Activated CD8-positive, alpha-beta memory T cell treated with anti-CD3 and anti-CD28 coated beads for 48 hours (primary cell): ENCODE measurements at places on chromosomes 7 and 10.
A peak's percentile ranks its signal among the peaks of the same experiment; 100 is the strongest.

DNA sequence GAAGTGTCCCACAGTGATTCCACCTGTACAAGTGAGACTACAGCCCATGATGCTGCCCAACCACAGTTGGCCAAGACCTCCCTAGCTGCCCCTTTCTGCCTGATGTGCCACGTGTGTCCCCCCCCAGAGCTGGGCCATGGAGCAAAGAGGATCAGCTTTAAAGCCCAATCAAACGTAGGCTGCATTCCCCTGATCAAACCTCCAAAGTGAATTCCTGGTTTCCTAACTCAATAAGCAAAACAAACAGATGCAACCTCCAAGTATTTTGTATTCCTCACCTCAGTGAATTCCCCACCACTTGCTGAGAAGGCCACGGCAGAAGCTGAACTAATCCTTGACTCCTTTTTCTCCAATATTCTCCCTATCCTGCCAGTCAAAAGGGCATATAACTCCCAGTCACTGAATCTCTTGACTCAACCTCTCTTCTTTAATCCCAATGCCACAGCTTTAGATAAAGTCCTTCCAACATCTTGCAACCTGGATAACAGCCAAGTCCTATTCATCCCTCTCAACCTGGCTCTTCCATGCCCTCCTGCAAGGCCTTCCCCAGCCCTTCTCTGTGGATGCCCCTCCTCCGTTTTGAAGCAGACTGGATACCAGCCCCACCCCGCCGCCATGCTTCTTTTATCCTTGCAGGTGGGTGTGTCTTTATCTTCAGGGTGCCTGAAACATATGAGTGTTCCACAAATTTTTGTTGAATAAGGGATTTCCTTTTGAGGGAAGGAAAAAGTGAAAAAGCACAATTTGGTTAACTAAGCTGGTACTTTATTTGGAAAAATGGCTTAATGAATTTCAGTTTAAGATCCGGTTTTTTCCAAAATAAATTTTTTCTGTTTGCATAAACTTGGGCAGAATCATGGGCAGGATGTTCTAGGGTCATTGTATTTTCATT is 285.2 kb upstream of the MKLN1 start:
- no peak for DNase-seq

- DNase-seq, result no peak
Observed at GRCh38 chr10:29962166-29962850, 97.1 kb downstream of the JCAD start.

DNA sequence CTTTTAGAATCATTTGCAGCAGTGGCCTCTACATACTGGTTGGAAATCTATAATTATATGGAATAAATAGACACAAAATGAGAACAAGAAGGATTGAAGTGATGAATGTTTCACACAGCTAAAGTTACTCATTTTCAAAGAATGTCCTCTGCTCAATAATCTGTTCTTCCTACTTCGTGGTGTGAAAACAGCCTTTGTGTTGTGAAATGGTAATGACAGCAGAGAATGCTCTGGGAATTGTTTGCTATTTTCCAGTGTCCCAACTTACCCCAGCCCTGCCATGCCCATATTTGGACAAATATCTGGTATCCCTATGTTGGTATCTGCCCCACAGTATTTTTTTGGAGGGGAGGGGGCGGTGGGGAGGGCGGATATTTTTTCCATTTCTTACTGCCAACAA is 130.4 kb downstream of the GLI3 start:
- DNase-seq, result no peak

DNA sequence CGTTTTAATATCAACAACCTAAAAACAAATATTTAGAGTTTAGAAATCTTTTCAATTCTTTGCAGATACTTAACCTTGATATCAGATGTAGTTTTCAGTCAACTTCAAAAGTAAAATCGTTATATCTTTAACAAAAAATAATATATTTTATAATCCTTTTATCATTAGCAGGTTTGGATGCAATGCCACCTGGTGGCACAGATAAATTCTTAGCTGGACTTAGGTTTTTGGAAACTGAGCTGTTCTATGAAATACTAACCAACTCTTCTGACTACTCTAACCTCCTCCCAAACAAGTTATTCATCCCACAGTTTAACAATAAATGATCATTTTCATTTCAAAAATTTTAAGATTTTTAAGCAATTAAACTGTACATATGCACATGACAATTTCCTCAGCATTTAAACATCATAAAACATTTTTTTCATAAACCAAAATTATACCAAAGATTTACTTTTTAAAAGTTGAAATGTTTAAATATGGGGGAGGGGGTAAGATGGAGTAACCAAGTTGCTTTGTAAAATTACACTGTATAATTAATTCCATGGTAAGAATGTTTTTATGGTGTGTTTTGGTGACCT is 56.9 kb downstream of the HIBADH start:
- DNase-seq, result no peak

- no peak for DNase-seq
Observed at GRCh38 chr7:129169171-129169671, 19.2 kb upstream of the SMO start.

DNA sequence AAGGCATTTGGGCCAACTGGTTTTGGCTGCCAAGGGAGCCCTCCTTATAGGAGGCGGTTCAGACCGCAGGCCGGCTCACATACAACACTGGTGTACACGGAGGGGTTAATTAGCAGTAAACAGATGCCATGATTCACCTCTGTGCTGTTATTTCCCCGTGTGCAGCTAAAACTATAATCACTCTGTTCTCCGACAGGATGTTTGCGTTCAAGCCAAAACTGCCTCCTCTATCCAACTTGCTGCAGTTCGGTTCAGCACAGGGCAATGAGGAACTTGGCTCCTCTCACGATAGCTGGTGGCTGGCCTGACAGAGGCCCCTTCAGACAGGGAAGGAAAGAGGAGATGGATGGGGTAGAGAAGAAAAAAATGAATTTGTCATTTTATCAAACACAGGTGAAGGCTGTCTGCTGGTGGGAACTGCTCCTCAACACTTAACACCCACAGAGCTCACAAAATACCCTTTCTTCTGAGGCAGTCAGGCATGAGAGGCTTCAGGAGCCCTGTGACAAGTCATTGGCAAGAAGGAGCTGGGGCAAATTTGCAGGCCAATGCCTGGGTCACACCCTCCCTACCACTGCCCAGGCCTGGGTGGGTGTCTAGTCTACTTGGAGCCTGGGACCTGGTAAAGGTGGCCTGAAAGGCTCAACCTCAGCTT is 24.0 kb downstream of the KCNMA1 start:
- no peak for DNase-seq

DNA sequence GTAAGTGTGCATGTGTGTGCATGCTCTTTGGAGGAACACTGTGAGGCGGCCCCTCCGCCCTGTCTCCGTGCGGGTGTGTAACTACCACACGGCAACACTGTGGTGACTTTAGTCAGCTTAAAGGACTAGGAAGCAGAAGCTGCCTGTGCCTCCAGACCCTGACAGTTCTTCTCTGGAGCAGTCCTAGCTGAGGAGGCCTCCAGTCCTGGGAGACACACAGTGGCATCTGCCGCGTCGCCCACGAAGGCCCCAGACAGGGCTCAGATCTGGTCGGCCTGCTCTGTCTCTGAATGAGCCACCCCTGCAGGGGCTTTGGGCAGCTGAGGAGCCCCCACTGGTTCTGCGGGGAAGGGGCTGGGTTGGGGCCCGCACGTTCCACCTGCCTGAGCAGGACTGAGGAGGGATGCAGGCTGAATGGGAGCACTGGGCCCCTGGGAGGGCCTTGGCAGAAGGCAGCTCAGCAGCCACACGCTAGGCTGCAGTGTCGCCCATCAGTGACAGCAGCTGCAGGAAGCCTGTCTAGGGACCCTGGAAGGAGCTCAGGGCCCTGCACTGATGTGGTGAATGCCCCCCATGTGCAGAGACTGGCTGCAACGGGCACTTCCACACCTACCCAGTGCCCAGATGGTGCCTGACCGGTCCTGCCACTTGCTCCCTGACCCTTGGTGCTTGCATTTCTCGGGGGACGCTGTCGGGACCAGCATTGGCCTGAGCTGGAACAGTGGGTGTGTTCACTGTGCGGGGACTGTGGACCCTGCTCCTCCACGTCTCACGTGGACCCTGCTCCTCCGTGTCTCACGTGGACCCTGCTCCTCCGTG is 27.3 kb upstream of the KNDC1 start:
- DNase-seq, result no peak

GRCh38 chr10:51488766-51489408 is 210.5 kb downstream of the CSTF2T start:
- no peak for DNase-seq

GRCh38 chr7:133040674-133041073 is 41.2 kb downstream of the CHCHD3 start:
- no peak for DNase-seq

DNA sequence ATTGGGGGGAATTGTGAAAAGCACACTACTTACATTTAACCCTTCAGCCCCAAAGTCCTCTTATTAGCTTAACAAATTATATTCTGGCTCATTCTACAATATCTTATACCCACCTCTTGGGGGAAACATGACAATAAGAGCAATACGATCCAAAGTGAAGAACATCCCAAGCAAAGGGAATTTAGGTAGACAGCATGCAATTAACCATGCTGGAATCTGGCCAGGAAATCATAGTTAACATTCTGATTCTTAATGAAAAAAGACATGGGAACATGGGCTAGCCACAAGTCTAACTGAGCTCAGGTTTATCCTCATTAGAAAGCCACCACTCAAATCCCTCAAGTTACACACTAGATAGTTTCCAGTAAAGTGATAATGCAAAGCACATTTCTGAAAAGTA is 241.9 kb upstream of the SLC26A5 start:
- no peak for DNase-seq

DNA sequence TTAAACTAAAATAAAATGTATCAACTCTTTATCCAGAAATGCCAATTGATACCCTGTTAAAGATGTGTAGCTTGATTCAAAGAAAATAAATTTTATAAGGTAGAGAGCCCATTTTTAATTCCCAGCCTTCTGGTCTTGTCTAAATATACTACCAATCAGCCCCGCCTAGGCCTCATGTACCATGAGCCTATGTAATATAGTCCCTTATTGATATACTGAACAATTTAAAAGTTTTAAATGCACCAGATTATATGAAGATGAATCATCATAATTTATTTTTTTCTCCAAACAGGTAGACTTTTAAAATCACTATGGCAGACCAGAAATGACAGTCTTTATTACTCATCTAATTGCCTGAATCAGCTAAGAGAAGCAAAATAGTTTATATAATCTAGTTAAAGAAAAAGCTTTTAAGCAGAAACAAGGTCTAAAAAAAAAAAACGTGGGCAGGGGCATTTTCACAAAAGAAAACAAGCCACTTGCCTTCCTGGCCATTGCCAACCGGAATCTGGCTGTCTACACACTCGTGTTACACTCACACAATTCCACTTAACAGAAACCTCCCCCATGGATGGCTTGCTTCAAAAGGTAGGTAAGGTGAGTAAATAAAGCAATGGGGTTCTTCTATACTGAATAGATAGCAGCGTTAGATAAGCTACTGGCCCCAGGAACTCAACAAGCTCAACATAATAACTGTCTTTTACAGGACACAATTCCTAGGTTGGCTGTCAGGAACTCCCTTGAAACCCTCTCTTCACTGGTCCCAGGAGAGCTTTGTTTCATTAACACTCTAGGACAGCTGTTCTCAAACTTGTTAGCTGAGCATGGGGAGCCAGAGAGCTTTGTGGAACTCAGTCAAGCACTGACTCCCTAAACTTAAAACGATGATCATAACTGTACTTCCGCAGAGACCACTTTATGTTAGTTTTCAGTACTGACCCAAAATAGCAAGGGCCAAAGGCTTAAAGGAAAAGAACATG is 37.2 kb downstream of the RAPGEF5 start:
- DNase-seq, result no peak

DNA sequence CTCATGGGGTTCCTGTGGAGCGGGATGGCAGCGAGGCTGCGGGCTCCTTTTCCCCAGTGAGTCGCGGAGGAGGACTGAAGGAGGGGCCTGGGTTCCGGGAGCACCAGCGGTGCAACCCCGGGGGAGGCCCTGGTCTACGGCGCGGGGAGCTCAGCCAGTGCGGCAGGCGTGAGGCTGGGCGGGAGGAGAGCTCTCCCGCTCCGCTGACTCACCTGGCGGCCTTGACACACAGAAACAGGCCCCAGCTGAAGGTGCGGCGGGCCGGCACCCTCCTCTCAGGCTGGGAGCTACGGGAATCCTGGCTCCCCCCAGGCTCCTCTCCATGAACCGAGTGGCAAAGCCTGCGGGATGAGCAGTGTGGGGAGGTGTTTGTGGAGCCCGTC is 6.8 kb upstream of the NOM1 start:
- no peak for DNase-seq

- DNase-seq, result peak; percentile 57
Observed at GRCh38 chr10:71725998-71726579, 6.5 kb upstream of the C10orf105 start.

DNA sequence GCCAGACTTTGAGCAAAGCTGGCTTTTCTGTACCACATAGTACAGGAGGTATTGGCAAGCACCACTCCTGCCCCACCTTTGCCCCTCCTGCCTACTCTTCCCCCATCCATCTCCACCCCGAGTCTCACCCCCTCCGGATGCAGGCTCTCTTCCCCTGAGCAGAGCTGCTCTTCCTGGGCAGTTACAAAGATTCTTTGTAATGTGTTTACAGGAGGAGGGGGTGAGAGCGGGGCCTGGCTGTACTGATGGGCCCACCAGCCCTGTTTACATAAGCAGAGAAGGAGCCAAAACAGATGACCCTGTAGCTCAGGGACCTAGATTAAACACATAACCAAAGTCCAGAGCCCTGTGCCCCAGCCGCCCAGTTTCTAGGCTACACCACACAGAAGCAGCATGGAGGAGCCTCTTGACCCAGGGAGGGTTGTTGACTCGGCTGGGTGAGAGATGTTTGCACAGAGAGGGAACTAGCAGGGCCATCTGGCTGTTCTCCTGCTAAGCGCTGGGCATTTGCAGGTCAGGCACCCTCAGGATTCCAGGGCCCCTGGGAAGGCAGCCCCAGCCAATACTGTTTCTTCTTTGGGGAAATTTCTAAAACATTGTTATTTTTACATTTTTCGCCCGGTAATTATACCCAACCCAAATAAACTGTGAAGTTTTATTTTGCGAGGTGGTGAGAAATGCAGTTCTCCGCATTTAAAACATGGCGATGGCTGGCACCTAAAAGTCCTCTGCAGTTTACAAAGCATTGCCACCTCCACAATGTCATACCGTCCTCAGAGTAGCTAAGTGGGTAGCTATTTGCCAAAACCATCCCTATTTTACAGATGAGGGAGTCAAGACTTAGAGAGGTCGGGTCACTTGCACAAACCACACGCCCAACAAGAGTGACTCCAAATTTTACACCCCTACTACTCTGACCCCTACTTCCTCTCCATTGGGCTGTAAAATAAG is 11.4 kb upstream of the ZKSCAN1 start:
- no peak for DNase-seq

- no peak for DNase-seq
Observed at GRCh38 chr10:83522881-83523386, 616.4 kb upstream of the GHITM start.
